Stimulated activated CD8-positive, alpha-beta memory T cell treated with anti-CD3 and anti-CD28 coated beads, Interleukin-4, amount 100 ng/mL, for 4 hours (primary cell): ENCODE measurements at places on chromosomes 5 and 9.

DNA sequence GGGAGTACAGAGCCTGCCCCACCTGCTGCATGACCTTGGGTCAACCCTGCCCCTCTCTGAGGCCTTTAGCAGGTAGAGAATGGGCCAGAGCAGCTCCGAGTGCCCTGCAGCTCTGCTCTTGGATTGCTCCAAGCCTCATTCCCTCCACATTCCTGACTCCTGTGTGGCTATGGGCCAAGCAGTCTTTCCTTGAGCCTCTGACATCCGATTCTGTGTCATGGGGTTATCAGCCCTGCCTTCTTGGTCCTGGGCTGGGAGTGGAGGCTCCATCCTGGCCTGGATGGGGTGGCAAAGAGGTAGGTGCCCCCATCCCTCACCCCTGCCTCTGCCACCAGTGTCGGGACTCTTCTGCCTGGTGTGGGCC is 13.7 kb downstream of the FPGS start:
- no peak for DNase-seq

DNA sequence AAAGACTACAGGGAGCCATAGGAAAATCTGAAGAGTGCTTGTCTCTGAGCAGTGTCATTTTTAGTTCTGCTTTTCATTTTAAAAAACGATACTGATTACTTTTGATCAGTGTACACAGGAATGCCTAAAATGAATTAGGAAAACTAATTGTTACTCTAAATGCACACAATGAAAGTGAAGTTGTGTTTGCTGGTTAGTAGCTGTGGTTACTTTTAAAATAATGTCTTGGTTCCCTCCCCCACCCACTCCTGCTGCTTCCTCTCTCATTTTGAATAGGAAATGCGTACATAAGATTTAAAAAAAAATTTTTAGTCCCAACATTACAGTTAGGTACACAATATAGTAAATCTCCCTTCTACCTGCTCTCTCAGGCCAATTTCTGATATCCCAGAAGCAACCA is 47.5 kb upstream of the PLPP1 start:
- DNase-seq = no peak

- DNase-seq = no peak
These were observed 208.9 kb downstream of the PDE4D start for GRCh38 chr5:59684388-59685190.

DNA sequence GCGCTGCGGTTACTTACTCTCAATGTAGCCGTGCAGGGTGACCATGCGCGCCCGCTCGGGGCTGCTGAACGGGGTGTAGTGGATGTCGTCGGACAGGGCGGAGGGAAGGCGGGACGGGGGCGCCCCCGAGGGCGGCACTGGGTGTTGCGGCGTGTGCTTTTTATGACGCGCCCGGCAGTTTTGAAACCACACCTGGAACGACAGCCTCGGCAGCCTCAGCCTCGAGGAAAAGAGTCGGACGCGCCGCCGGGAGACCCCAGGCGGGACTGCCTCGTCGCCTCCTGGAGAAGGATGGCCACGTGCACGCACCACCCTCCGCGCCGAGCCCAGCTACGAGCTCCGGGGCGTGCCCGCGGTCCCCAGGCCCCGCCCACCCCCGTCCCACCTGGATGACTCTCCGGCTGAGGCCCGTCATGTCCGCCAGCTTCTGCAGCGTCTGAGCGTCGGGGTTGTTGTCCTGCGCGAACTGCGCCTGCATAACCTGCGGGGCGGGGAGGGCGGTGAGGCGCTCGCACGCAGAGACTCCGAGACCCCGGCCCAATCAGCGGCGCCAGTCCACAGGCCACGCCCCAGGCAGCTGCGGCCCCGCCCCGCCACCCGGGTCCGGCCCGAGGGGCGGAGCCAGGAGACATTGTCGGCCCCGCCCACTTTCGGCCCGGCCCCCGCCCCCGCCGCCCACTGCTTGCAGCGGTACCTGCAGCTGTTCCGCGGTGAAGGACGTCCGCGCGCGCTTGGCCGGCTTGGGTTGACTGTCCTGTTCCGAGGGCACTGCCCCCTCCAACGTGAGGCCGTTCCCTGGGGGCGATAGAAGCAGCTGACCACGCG is 15.0 kb downstream of the LHX6 start:
- DNase-seq = no peak

DNA sequence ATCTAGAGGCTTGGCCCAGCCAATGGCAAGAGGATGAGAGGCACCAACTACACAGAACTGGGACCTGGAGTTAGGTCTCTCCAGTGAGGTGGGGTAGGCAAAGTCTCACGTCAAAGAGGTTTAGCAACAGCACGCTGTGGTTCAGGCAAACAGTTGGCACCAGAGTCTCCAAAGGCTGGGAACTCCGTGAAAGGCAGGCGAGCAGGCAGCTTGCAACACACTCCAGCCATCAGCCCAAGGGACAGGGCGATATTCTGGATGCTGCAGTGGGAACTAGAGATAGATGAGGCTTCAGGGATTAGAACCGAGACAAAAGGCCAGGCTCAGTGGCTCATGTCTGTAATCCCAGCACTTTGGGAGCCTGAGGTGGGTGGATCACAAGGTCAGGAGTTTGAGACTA is 129.1 kb downstream of the PDZD2 start:
- DNase-seq = no peak

DNA sequence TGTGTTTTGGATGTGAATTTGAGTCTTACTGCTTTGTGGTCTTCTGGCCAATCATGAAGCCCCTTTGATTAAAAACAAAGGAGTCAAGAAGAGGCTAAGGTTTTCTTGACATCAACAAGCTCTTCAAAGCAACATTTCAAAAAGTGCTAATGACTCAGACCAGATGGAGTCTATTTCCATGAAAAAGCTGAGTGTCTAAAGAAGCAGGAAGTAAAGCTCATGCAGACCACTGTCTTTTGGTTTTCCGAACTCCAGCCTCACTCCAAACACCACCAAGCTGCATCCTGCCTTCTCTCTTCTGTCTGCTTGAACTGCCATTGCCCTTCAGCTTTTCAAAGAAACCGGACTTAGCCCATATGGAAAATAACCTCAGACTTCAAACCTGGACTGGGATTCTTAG is 115.2 kb downstream of the PRDM6 start:
- DNase-seq = no peak

- no peak for DNase-seq
These were observed 112.9 kb downstream of the GOLPH3 start for GRCh38 chr5:32061236-32061635.

DNA sequence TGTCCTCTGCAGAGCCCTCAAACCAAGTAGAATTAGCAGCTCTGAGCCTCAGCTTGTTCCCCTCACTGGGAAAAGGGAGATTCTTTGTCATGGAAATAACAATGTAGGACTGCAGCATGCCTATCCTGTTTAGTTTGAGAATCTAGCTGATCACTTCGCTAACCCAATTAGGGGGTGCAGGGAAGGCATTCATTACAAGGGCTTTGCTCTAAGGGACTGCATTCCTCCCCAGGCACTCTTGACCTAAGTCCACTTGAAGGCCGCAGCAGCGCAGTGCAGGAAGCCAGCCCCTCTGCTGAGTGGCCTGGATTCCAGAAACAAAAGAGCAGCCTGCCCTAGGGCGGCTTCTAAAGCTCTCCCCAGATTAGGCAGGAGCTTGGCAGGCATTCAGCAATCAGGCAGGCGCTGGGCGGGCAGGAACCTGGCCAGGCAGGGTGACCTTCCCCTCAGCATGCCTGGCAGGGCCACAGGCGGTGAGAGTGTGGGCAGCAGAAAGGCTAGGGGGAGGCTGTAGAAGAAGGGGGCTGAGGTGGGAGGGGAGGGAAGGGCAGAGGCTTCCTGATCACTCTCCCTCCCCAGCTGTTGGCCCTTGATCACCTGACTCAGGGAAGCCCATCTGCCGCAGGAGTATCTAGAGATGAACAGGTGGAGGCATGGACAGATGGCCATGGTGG is 24.8 kb downstream of the CCNJL start:
- no peak for DNase-seq

GRCh38 chr5:168424594-168425323 is 61.5 kb upstream of the RARS1 start:
- DNase-seq = no peak

- no peak for DNase-seq
These were observed 10.8 kb downstream of the FBXO38 start for GRCh38 chr5:148394587-148395019.

GRCh38 chr9:133182151-133182550 is 18.4 kb upstream of the GBGT1 start:
- DNase-seq = no peak

DNA sequence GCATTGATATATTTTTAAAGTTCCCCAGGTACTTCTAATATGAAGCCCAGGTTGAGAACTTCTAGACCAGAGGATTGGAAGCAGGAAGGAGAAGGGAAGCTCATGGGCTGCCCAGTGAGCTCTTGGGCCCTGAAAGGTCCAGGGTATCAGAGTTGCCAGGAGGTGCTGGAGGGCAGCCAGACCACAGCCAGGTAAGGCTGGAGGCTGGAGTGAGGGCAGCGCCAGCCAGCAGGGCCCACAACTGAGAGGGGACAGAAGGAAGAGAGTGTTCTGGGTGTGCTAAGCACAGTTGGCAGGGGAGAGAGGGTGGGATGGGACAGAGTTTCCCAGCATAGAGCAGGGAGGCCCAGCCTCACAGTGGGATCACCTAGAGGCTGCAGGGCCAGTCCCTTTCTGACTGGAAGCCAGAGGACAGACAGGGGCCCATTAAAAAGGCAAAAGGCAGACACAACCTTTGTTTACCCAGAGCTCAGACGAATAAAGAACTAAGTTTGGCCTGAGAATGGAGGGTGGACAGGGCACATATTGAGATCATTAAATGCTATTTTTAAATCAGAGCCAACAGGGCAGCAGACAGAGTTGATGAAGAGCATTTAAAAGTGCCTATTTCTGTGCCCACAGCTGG is 94.9 kb downstream of the PDE8B start:
- no peak for DNase-seq

DNA sequence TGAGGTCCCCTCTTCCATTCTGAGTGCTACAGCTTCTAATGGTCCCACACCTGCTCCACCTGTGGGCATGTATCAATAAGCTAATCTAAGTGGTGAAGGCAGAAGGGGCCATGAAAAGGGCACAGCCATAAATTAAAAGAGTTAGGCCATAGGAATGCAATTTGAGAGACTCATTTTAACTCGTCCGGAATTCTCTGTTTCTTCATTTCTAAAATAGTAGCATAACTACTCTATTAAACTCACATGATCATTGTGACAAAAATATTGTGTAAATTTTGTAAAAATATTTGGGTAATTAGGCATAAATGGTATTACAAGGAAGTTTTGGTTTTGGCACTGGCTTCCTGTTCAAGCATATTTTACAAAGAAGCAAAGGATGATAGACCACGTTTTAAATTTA is 103.1 kb upstream of the TXNDC8 start:
- no peak for DNase-seq

- no peak for DNase-seq
These were observed 35.6 kb downstream of the MEF2C start for GRCh38 chr5:88847420-88847819.

DNA sequence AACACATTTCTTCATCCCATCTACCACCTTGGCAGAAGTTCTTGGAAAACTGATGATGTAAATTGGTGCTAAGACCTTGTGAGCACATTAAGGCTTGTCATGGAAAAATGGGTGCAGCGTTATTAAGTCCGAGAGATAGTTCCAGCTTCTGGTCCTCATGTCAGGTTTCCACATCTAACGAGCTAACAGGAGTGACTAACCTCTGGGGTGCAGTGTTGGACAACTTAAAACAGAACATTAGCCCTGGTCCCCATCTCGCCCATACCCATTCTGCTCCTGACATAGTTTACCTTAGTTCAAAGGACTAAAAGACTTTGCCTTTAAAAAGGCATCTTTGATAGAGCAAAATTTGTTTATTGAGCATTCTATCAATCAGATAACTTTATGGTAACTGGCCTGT is 128.0 kb downstream of the SLC1A3 start:
- DNase-seq = no peak

GRCh38 chr9:112881331-112881730 is 9.3 kb downstream of the SLC46A2 start:
- no peak for DNase-seq

DNA sequence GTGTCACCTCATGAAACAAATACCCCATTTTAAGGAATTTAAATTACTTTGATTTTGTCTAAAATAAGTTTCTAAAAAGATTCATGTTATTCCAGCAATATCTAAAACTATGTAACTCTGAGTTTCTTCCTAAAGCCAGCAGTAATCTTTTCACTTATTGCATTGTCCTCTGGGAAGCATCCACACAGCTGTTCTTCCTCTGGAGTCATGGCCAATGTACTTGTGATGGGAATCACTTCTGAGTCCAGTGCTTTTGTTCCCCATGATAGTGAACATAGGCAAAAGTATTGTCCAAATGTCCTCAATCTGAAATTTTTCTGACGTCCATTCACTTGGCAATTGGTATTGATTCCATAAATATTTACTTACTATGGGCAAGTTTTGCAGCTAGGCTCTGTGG is 125.0 kb downstream of the STARD4 start:
- no peak for DNase-seq

DNA sequence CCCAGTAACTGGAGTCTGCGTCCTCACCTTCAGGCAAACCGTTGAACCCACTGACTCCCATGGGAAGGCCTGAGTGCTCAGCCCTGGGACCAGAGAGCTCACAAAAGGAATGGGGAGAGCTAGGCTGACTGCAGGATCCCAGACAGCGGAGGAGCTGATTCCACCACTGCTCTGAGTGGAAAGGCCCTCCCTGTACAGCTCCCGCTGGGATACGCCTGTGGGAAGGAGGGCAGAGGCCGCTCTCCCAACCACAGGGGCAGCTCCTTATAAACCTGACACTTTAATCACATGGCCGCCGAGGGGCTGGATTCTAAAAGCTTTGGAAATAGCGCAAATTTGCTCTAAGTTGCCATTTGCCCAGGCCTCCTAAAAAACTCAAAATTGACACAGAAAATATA is 37.1 kb downstream of the DBH start:
- DNase-seq = no peak

DNA sequence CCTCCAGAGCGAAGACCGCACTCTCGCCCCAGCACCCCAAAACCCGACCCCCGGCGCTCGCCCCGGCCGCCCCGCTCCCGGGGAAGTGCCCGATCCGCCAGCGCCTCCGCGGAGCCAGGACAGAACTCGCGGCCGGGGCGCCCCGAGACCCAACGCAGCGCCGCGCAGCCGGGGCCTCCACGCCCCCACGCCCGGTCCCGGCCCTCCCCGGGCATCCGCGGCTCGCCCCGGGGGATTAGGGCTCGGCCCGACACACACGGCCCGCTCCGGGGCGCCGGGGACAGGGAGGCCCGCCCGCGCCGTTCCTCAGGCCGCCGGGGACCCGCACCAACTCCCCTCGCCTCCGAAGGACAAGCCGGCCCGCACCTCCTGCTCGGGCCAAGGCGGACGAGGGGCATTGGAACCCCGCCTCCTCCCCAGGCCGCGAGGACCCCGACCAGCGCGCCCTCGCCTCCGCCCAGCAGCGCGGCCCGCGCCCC is 544 bp downstream of the FNBP1 start:
- DNase-seq = no peak
